Osteoblast (primary cell): ENCODE measurements at places on chromosomes 16 and 17. TPM values are rescaled to one million over a fixed set of nuclear protein-coding genes. Genes with fewer than 3 reads are reported as not detected.

The PABPN1L gene
- total RNA-seq, result not detected in 2 replicates

The DOC2A gene
- not detected in 2 replicates for total RNA-seq

DNA sequence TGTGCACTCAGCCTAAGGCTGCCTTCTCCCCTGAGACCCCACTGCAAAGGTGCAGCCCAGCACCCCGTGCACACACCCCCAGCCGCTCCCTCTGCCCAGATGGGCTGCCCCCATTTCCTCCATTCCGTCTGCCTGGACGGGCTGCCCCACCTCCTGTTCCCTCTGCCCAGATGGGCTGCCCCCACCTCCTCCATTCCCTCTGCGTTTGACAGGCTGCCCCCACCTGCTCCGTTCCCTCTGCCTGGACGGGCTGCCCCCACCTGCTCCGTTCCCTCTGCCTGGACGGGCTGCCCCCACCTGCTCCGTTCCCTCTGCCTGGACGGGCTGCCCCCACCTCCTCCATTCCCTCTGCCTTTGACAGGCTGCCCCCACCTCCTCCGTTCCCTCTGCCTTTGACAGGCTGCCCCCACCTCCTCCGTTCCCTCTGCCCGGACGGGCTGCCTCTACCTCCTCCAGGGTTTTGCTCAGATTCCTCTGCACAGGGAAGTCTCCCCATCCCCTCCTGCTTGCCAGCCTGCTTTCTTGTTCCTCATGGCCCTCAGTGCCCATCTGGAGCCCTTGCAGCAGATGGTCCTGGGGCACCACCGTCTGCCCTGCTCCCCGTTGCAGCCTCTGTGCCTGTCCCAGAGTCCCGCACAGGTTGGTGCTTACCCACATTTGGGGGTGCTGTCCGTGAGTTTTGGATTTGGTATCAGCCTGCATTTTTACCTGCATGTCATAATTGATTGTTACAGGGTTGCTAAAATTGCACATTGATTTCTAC is 23.4 kb upstream of the IL17C start:
- no peak overlapping the region for H3K27ac ChIP-seq
- no peaks in the 10 kb centered on the region for H3K4me1 ChIP-seq
- peak; percentile 70 for DNase-seq
- H3K27me3 ChIP-seq, result no peaks in the 10 kb centered on the region
- H3K4me3 ChIP-seq, result no peak overlapping the region

DNA sequence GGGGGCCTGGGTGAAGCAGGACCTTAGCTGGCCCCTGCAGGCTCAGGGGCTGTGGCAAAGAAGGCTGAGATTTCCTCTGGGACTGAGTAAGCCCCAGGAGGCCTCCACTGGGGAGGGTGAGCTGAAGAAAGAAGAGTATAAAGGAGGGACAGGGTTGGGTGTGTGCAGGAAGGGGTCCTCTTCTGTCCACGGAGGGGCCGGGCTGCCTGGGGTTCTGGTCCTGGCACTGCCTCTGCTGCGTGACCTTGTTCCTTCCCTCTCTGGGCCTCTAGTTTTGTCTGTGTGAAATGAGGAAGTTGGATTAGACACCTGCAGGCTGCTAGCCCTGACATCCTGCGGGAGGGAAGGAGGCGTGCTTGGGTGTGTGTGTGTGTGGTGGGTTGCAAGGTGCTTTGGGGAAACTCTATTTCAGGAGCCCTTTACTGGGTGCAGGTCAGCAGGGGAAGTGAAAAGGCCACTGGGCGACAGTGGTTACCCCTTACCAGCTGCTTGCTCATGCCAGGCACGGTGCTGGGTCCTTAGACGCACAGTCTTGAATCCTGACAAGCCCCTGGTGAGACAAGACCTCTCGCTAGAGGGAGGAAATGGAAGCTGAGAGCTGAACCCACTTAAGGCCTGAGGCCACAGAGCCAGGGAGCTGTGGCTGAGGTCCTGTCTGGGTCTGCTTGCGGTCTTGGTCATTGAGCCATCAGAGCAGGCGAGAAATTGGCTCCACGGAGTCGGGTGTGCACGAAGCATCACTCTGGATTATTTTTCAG is 60.7 kb downstream of the OR1D5 start:
- H3K36me3 ChIP-seq, result peaks cover 16% of the 10 kb centered on the region
- H3K27me3 ChIP-seq, result no peaks in the 10 kb centered on the region
- H3K4me1 ChIP-seq, result peaks cover 27% of the 10 kb centered on the region
- H3K27ac ChIP-seq, result peak overlapping the region; percentile 90
- no peak for DNase-seq
- H3K4me3 ChIP-seq, result no peak overlapping the region

DNA sequence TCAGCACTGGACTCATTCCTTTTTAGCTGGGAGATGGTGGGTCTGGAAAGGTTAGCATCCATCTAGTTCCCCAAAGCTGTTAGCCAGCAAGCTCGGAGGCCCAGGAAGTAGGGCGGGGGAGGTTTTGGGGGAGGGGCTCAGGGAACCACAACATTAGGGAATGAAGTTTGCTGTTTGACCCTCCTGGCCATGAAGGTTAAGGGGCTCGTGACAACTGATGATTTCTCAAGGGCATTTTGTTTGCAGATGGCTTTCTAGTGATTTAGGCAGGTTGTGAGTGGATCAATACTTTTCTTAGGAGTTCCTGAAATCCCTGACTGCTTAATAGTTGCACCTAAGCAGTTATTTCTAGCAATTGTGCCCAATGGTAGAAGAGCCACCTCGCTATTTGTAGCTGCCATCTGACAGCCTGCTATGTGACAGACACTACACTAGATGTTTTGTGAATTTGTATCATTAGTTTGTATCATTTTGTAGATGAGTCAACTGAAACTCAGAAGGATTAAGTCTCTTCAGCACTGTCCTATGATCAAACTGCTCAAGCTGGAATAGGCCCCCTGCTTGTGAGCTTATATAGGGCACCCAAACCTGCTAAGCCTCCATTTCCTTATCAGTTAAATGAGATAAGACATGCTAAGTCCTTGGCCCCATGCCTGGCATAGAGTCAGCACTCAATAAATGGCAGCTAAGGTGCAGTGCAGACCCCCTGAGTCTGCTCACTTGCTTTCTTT is 146.4 kb downstream of the IRX3 start:
- no peak overlapping the region for H3K4me3 ChIP-seq
- peaks cover 18% of the 10 kb centered on the region for H3K4me1 ChIP-seq
- H3K36me3 ChIP-seq, result no peaks in the 10 kb centered on the region
- H3K27ac ChIP-seq, result no peak overlapping the region
- H3K27me3 ChIP-seq, result no peaks in the 10 kb centered on the region

DNA sequence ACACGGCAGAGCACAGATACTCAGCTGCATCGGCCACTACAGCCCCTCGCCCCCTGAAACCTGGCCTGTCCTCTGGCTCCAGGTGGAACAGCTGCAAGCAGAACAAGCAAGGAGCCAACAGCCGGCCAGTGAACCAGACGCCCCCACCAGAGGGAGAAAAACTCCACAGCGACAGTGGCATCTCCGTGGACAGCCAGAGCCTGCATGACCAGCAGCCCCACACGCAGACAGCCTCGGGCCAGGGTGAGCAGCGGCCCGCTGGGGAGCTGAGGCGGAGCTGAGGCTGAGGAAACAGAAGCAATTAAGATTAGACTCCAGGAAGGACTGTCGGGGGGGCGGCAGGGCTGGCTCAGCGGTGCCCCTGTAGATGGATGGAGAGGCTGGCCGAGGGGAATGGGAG is 16.7 kb downstream of the NGFR start:
- DNase-seq, result no peak
- H3K4me3 ChIP-seq, result no peak overlapping the region
- H3K36me3 ChIP-seq, result no peaks in the 10 kb centered on the region

DNA sequence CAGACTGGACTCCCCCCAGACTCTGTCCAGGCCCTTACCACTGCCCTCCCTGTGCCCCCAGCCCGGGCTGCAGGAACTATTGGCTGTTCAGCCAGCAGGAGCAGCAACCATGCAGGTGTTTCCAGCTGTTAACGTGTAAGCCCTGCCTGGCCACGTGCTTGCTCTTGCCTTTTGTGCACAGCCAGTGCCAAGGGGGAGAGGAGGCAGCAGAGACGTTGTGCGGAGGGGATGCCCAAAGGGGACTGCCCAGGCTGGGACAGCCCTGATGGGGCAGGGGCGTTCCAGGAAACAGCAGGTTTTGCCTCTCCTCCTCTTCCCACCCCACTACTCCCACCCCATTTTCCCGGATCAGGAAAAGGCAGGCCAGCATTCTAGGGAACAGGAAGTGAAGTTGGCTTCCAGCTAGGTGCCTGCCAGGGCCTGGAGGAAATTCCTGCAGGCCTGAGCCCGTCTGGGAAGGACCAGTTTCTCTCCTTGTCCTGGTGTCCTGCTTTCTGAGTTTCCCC is 16.7 kb upstream of the LASP1NB start:
- H3K4me3 ChIP-seq, result no peak overlapping the region
- peaks cover 88% of the 10 kb centered on the region for H3K36me3 ChIP-seq
- peaks cover 5% of the 10 kb centered on the region for H3K4me1 ChIP-seq
- no peaks in the 10 kb centered on the region for H3K27me3 ChIP-seq
